Stimulated activated CD4-positive, alpha-beta T cell treated with anti-CD3 and anti-CD28 coated beads, TNF-alpha, amount 100 ng/mL, for 48 hours (primary cell): ENCODE measurements at places on chromosomes 4 and X.

DNA sequence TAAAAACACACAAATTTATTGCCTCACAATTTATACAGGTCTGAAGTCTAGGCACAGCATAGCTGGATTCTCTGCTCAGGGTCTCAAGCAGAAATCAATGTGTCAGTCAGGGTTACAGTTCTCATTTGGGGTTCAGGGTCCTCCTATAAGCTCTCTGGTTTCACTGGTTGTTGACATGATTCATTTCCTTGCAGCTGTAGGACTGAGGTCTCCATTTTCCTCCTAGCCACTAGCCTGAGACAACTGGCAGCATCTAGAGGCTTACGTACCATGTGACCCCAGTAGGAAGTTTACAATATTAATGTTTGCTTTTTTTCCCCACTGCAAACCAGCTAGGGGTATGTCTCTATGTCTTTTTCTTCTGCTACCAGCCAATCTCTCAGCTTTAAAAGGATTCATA is 102.5 kb downstream of the CPEB2 start:
- no peak for DNase-seq

GRCh38 chr4:23779839-23780238 is 110.0 kb downstream of the PPARGC1A start:
- no peak for DNase-seq

GRCh38 chr4:124573056-124573455 is 139.5 kb downstream of the ANKRD50 start:
- no peak for DNase-seq

GRCh38 chrX:105829011-105829410 is 6.7 kb downstream of the NRK start:
- no peak for DNase-seq

- no peak for DNase-seq
These were observed 5.2 kb downstream of the TIFA start for GRCh38 chr4:112280386-112281056.

DNA sequence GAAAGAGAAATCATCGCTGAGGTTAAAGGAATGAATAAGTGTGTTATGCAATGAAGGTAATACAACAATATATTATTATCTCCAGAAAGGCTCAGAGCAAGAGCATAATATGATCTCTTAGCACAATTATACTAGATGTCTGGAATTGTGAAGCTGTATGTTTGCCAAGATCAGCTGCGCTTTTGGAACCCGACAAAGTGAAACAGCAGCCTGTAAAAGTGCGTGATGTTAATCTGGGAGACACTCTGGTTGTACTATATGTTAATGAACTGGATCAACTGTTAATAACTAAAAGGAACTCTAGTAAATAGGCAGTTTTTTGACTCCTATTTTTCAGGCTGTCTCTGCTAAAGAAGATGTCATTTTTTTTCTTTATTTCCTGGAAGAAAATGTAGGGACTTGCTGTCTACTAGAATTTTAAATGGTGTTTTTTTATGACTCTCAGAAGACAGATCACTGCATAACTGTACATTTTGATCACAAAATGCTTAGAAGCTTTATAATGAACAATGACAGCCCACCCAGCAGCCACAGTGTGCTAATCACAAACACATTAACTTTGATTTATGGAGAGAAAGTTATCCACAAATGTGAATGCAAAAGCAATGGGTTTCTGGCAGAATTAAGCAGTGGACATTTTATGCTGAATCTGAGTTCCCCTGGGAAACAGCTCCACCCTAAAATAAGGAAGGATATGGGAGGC is 50.2 kb downstream of the UGT2B28 start:
- no peak for DNase-seq

DNA sequence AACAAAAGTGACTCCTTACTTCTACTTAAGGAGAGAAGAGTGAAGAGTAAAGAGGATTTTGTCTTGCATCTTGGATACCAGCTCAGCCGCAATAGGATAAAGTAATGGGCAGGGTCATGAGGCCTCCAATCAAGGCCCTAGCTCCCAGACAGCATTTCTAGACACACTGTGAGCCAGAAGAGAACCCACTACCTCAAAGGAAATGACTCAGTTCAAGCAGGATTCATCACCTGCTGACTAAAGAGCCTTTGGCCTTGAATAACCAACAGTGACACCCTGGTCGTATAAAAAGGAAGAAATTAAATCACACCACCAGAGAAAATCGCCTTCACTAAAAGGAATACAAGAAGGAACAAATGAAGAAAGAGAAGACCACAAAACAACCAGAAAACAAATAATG is 416.1 kb downstream of the PCDH18 start:
- no peak for DNase-seq

DNA sequence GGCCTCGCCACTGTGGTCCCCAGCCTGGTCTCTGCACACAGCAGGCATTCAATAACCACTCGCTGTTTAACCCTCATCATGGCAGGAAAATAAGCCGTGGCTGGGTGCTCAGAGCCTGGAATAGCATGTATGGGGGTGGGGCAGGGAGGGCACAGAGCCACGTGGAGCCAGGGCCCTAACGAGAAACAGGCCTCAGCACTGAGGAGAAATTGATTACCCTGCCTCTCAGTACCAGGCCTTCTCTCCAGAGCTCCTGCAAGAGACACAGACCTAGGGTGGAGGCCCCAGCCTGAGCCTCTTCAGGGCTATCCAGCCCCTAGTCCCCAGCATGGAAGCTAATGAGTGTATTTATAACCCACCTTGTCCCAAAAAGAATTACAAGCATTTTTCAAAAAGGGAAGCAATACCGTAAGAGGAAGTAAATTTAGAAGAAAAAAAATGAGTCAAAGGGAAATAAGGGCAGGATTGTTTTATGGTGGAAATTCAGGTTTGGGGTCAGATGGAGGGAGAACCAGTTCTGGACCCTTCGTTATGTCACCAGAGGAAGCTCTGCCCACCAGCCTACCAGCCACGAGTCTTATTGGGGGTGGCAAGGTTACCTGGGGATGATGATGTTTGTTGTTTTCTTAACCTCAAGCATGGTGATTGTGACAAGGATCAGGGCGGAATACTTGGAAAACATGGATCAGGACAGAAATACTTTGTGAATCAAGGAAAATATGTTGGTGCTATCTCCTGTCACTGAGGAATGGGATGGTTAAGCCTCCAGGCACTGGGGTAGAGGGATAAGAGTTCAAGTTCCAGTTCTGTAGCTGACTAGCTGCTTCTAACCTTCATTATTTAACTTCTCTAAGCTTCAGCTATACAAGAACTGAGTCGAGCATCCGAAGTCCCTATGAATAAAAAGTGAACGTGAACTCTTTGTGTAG is 101.9 kb upstream of the RBPJ start:
- DNase-seq: no peak

DNA sequence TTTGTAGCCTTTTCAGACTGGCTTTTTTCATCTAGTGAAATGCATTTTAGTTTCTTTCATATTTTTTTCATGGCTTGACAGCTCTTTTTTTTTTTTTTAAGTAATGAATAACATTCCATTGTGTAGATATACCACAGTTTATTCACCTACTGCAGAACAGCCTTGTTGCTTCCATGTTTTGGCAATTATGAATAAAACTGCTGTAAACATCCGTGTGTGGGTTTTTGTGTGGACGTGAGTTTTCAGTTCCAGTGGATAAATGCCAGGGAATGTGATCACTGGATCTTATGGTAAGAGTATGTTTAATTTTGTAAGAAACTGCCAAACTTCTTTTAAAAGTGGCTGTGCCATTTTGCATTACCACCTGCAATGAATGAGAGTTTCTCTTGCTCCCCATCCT is 160.8 kb downstream of the SOWAHB start:
- no peak for DNase-seq

DNA sequence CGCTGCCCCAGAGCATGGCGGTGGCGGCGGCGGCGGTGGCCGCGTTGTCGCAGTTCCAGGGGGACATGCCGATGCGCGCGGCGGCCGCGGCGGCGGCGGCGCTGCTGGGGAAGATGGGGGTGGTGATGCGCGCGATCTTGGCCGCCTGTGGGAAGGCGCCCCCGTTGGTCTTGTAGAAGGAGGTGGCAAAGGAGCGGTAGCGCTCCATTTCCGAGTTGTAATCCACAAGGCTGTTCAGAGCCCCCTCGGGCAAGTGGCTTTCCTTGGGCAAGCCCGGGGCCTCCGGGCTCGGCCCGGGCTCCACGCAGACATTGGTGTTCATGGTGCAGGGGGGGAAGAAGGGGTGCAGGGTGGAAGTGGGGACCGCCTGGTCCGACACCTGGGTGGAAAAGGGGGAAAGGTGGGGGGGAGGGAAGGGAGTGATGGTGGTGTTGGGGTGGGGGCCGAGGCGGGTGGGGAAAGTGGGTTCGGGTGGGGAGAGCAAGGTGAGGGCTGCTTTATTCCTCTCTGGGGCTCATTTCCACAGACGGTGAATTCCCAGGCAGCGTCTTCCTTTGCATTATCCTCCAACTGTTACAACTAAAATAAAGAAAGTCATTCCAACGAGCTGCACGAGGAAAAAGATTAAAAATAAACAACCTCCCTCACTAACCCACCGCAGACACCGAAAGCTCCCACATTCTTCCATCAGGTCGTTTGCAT is 3.1 kb downstream of the CXXC4 start:
- DNase-seq: no peak

- no peak for DNase-seq
These were observed 40.2 kb upstream of the CBR4 start for GRCh38 chr4:169050284-169050683.

- DNase-seq: no peak
These were observed 135.5 kb downstream of the ARHGAP24 start for GRCh38 chr4:85610450-85610849.

DNA sequence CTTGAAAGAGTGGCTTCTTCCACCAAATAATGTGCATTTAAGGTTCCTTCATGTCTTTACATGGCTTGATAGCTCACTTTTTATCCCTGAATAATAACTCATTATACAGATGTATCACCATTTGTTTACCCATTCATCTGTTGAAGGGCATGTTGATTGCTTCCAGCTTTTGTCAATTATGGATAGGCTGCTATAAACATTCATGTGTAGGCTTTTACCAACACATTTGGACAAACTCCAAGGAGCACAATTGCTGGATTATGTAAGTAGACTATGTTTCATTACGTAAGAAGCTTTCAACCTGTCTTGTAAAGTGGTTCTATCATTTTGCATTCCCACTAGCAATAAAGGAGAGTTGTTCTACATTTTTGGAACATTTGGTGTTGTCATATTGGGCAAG is 2637.0 kb downstream of the PCDH7 start:
- DNase-seq: no peak

DNA sequence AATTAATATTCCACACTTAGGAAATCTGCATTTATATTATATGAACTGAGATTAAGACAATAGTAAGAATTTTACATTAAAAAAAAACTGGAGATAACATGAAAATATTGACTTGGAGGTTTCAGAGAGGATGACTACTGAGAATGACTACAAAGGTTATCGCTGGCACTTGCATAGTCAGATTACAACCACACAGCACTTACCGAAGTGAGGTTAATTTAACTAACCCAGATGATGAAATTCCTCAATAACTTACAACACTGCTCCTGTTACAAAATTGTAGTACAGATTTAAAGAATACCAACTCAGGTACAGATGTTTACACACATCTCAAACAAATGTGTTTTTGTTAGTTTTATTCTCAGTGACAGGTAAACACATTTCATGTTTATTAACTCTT is 283.5 kb downstream of the CAMK2D start:
- no peak for DNase-seq

GRCh38 chr4:101140228-101140627 is 207.1 kb downstream of the PPP3CA start:
- no peak for DNase-seq

- no peak for DNase-seq
These were observed 127.2 kb downstream of the FNIP2 start for GRCh38 chr4:158895797-158896576.
